Activated CD8-positive, alpha-beta memory T cell treated with anti-CD3 and anti-CD28 coated beads for 48 hours (primary cell): ENCODE measurements at places on chromosomes 7 and 10.

GRCh38 chr10:51564896-51565510 is 134.4 kb downstream of the CSTF2T start:
- DNase-seq = no peak

GRCh38 chr10:78802866-78803265 is 265.9 kb upstream of the ZMIZ1 start:
- no peak for DNase-seq

GRCh38 chr10:10725196-10725595 is 292.5 kb upstream of the CELF2 start:
- DNase-seq = no peak

GRCh38 chr10:111137587-111137986 is 60.8 kb downstream of the ADRA2A start:
- DNase-seq = no peak

DNA sequence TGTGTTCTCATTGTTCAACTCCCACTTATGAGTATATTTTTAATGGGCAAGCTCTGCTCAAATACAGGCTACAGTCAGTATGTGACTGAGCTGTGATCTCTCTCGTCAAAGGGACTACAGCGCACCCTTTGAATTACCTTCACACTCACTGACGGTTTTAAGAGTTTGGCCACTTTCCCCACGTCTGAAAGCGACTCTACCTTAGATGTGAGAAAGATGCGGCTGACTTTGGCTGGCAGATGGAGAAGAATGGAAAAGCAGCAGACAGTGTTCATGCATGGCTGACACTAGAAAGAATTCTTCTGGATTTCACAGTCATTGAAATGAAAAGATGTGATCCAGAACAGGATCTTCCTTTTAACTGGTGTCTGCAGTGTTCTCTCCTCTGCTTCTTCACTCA is 2.0 kb upstream of the ATRNL1 start:
- no peak for DNase-seq

GRCh38 chr7:2663121-2663886 is 24.7 kb upstream of the AMZ1 start:
- DNase-seq = no peak

- no peak for DNase-seq
Measured at GRCh38 chr10:124916098-124916584, 25.8 kb upstream of the ZRANB1 start.

- no peak for DNase-seq
Measured at GRCh38 chr7:40753455-40753854, 618.6 kb downstream of the SUGCT start.

DNA sequence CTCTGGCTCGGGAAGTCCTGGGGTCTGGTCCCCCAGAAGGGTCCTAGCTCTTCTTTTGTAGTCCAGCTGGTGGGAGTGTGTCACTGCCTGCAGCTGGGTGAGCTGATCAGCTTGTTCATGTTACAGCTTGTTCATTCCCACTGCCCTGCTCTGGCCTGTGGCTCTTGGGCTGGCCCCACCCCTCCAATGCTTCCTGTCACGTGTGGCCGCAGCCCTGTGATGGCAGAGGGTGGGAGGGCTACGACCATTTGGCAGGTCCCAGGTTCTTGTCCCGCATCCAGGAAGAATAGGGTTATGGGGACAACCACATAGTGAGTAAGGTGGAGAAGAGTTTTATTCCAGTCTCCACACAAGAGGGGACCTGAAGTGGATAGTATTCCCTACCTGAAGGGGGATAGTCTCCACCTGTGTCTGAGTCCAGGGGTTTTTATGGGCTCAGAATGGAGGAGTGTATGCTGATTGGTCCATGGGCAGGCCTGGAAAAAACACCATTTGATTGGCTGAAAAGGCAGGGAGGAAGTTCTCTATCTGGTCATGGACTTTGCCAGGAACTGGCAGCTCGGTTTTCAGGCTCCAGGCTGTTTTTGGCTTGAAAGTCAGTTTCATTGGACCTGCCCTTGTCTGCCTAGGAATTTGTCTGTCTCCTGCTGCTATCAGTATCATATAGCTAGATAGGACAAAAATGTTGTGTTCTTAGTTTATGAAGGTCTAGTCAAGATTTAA is 13.1 kb downstream of the SDHAF3 start:
- no peak for DNase-seq

- DNase-seq = no peak
Measured at GRCh38 chr7:99790407-99790806, 6.4 kb upstream of the CYP3A4 start.

DNA sequence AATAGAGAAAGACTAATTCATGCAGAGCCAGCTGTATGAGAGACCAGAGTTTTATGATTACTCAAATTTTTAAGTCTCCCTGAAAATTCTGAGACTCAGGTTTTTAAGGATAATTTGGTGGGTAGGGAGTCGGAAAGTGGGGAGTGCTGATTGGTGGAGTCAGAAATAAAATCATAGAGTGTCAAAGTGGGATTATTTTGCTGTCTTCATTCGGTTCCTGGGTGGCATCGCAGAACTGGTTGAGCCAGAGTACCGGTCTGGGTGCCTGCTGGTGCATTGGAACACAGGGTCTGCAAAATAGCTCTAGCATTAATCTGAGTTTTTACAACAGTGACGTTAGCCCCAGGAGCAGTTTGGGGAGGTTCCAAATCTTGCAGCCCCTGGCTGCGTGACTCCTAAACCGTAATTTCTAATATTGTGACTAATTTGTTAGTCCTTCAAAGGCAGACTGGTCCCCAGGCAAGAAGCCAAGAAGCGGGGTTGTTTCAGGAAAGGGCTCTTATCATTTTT is 32.4 kb downstream of the GPRIN2 start:
- no peak for DNase-seq

GRCh38 chr7:29490094-29490607 is 73.5 kb upstream of the PRR15 start:
- no peak for DNase-seq

DNA sequence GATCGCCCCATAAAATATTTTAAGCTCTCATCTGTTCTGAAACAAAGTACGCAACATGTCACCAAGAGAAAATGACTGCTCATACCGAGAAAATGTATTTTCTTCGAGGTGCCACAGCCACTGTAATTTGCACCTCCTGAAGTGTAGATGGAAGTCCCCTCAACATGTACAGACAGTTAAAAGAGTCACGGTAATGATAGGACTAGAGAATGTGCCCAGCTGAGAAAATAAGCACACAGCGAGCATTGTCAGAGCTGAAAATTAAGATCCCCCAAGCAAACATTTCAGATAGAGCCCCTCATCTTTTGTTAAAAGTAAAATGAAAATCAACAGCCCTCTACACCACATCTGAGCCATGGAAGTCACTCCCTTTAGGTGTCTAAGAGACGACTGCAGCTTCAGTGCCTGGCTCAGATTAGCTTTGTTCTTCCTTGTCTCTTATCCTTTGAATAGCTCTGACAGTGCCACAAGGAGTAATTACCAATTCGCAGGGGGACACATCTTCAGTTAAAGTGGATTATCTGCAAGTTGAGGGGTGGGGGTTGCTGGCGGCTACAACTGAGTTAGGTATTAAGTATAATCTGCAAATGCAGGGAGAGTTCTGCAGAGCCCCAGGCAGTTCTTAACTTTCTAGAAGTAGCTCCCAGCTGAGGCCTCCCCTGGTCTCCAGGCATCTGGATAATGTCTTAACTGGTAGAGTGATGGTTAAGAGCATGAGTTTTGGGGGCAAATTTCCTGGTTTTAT is 222.7 kb upstream of the C7orf33 start:
- no peak for DNase-seq

- no peak for DNase-seq
Measured at GRCh38 chr10:43053825-43054224, 23.0 kb upstream of the RET start.

DNA sequence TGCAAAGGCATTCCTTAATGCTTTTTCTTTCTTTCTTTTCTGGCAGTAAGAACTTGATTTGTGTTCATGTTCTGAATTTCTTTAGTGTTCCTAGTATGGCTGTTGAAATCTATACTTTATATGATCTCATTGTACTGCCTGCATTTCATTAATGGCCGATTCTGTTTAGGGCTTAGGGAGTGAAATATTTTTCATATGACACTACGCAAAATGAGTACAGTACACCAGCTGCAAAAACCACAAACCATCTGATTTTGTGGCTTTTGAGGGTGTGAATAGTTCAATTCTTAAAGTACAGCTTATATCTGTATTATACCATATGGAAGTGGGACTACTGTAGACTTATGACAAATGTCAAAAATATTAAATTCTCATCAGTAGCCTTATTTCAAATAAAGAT is 69.1 kb upstream of the FOXP2 start:
- no peak for DNase-seq

DNA sequence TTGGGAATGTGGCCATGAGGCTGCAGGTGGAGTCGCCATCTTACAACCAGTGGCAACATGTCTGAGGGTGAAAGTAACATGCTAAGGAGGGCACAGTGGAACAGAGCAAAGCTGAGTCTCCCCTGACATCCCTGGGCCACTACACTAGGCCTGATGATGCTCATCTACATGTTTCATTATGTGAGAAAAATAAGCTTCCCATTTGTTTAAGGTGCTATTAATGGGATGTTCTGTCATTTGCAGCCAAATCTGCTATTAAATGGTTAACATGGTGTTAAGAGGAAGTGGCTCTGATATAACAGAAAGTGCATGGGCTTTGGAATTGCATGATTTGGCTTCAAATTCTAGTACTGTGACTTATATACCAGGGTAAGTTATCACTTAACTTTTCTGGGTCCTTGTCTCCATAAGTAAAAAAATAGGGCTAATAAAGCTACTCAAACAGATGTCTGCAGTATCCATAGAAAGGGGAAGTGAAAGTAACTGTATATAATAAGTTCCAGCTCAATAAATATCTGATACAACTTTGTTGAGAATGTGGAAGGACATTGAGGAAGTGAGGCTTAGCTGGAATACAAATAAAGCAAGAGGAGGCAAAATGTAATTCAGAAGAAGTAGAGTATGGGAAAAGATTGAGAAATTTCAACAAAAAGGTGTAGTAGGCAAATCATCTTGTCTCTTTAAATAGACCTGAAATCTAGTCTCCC is 158.9 kb downstream of the RTKN2 start:
- DNase-seq = no peak

DNA sequence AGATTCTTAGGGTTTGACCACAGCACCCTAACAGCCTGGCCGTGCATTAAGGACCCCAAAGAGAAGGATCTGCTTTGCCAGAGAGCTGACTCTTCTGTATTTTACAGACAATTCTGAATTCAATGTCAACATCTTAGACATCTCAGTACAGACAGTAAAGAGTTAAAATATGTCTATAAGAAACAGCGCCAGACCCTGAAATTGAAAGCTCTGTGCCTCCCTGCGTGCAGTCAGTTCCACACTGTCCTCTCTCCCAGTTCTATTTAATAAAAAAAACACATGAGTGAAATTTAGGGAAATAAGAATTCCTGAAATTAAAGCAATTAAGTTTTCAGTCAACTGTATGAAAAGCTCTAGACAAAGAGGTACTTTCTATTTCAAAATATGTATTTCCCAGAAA is 45.1 kb downstream of the MET start:
- no peak for DNase-seq

- DNase-seq = no peak
Measured at GRCh38 chr10:114396464-114396863, 7.8 kb downstream of the AFAP1L2 start.

GRCh38 chr10:72041491-72041890 is 46.9 kb downstream of the SPOCK2 start:
- no peak for DNase-seq

GRCh38 chr7:30020535-30020934 is 6.0 kb downstream of the FKBP14 start:
- DNase-seq = no peak

GRCh38 chr7:94348142-94348541 is 46.6 kb upstream of the COL1A2 start:
- DNase-seq = no peak

DNA sequence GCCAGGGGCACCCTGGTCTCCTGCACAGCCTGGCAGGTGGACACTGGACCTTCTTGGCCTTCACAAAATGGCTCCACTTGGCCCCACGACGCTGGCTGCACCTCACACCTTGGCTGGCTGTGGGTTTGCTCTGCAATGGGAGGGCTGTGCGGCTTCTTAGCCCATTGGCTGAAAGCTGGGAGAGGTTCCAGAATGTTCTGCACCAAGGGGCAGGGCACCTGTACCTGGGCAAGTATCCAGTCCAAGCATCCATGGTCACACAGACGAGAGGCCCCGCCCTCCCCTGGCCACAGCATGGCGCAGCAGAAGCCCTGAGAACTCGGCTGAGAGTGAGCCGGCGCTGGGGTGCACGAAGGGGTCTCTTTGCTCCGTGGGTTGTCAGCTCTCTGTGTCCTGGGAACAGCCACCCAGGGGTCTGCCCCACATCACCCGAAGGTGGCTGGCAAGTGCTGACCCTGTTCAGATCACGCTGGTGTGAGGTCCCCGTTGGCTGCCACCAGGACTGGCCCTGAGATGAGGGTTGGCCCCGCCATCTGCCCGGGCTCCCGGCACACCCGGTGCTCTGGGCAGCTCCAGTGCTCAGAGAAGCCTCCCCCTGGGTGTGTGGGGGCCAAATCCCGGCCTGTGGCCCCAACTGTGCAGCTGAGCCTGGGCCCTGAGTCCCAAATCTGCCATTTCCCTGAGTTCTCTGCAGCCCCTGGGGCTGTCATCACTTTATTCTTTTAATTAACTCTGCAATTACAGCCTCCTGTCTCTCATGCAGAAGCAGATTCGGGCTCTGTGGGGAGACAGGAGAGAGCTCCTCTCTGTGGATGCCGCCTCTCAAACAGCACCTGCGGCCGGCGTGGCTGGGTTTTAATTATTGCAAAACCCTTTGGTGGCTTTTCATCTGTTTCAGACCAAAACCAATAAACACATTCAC is 19.4 kb upstream of the ADGRA1 start:
- no peak for DNase-seq

DNA sequence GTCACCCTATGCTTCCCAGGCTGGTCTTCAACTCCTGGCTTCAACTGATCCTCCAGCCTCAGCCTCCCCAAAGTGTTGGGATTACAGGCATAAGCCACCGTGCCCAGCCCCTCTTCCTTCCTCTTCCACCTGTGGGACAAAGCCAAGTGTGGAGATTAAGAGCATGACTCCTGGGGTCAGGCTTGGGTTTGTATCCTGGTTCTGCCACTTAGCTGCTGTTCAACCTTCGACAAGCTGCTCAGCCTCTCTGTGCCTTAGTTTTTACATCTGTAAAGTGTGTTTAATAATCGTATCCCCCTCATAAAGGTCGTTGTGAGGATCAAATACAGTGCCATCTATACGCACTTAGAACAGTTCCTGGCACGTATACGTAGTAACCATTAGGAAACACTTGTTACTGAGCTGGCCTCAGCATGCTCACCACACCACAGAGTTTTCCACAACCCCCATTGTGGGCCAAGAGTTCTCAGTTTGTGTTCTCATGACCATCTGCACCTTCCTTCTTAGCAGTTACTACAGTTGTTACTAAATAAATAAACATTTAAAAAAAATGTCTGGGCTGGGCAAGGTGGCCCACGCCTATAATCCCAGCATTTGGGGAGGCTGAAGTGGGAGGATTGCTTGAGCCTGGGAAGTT is 140.5 kb upstream of the BTBD16 start:
- DNase-seq = no peak

- no peak for DNase-seq
Measured at GRCh38 chr10:1483246-1483645, 254.1 kb downstream of the ADARB2 start.

GRCh38 chr7:148726385-148726784 is 27.7 kb downstream of the CUL1 start:
- no peak for DNase-seq

- DNase-seq = no peak
Measured at GRCh38 chr10:77301305-77301730, 336.3 kb downstream of the KCNMA1 start.

- no peak for DNase-seq
Measured at GRCh38 chr10:101875068-101875688, 31.6 kb upstream of the KCNIP2 start.

- DNase-seq = no peak
Measured at GRCh38 chr10:53846809-53847208, 954.2 kb downstream of the PCDH15 start.

- DNase-seq = no peak
Measured at GRCh38 chr7:90772410-90772809, 176.3 kb downstream of the CDK14 start.
